ENCODE measurements at places on chromosomes 2 and 18. TPM values are rescaled to one million over a fixed set of nuclear protein-coding genes. Genes with fewer than 3 reads are reported as not detected.

Gene EFHD1
- total RNA-seq, result 4.1 TPM

Gene IL1B
- not detected for total RNA-seq

Gene ALPI
- total RNA-seq, result 4.4 TPM

Gene UGT1A10
- total RNA-seq, result 1.0 TPM

GRCh38 chr2:237600205-237600846 lies 9.8 kb upstream of the RAB17 start:
- DNase-seq, result no peak

- DNase-seq, result no peak
Measured at GRCh38 chr2:236942554-236942953, 143.1 kb upstream of the COPS8 start.

Data from Caco-2 (cell line).